Kasumi-1 (cell line): ENCODE measurements at places on chromosomes 3 and 15.

GRCh38 chr15:98894312-98894711 lies 113.3 kb downstream of the PGPEP1L start:
- no peak for DNase-seq

DNA sequence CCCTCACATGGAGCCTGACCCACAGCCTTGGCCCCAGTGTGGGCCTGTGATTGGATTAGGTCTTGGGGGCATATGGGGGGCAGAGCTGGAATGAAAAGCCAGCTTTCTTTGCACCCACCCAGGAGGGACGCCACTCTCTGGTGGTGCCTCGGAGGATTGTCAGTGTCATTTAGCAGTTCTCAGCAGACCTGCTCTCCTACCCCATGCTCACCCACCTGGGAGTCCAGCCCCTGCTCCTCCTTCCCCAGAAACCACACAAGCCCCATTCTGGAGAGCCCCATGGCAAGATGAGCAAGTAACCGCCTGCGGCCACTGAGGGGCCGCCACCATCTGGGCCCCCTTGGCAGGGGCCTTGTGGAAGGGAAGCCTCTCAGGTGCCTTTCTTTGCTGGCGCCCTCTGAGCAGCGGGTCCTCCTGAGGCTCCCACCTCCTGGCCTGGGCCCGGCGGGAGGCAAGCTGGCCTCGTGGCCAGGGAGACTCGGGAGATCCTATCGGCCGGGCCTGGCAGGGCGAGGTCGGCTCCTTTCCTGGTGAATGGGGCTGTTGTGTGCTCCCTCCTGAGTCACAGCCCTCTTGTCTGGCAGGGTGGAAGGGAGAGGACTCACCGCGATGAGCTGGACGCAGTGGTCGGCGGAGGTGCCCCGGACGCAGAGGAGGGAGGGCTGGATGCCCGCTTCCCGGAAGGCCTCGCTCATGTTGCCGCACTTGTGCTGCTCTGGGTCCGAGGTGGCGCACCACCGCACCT lies 2.3 kb downstream of the MELTF start:
- no peak for DNase-seq

DNA sequence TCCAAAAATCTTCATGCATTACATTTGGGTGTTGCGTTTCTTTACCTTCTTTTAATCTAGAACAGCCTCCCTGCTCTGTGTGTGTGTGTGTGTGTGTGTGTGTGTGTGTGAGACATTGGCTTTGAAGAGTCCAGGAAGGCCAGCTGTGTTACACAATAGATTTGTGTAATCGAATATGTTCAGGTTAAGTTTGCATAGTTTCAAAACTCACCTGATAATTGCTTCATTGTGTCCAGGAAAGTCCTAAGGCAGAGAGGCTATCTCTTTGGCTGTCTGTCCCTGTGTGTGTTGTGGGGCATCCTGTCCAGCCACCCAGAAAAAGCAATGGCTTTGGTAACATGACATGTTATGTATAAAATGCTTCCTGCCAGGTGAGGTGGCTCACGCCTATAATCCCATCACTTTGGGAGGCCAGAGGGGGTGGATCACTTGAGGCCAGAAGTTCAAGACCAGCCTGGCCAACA lies 37.5 kb downstream of the ZNF710 start:
- no peak for DNase-seq

GRCh38 chr15:76942331-76942730 lies 10.8 kb downstream of the RCN2 start:
- DNase-seq, result no peak

GRCh38 chr15:70636540-70637165 lies 126.7 kb downstream of the UACA start:
- DNase-seq, result peak; percentile 10

DNA sequence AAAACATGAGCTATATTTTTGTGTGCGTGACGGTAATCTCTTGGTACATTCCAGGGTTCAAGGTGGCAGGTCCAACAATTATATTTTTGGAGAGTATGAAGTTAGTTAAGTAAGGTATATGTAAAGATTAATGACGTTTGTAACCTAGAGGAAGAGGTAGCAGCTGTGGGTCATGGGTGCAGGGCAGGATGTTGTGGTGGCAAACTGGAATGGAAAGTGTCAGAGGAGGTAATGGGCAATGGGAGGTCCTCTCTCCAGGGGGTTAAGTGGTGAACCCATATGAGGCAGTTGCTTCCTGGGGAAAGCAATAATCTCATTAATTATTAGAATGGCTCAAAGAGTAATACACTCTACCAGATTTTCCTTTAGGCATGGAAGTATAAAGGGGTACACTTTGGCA lies 1.0 kb upstream of the CD200R1L start:
- DNase-seq, result no peak

DNA sequence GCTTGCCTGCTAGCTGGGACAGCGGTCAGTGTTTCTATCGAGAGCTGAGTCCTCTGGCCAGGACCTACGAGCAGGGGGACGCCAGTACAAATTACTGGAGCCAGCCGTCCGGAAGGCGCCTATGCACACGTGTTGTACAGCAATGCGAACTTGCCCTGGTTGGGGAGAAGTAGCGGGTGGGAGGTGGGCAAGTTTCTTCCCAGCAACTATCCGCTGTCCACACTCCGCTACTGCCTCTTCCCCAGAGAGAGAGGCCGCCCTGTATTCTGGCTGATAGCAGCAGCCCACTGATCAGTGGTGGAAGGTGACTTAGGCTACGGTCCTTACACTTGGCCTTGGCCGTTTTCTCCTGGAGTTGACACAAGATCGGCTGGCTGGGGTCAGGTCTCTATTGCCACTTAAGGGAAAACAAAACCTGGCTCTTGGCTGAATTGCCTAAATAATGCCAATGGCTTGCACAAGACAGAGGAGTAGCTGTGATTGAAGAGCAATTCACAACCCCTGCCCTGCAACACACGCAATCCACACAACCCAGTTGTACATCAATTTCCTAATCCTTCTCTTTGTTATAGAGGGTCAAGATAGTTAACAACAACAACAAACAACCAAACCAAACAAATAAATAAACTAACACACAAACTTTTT lies 12.8 kb upstream of the SHC4 start:
- DNase-seq, result no peak
